ENCODE measurements at places on chromosomes 7 and 10.

DNA sequence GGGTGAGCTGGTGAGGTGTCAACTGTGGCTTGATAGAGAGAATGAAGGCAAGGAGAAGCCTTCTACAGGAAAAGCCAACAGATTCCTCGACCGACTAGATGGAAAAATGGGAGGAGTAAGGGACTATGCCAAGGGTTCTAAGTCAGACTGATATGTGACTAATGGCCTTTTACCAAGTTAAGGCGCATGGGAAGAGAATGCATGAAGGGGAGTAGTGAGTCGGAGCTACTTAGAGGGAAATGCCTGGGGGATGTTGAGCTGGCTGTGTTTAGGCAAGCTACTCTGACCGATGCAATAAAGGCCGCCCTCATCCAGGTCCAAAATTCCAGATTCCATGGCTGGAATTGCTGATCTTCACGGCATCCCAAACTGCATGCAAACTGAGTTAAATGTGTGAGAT is 48.2 kb downstream of the APBB1IP start:
- DNase-seq = no peak

- no peak for DNase-seq
Observed at GRCh38 chr7:113339661-113340060, 221.3 kb upstream of the SMIM30 start.

- no peak for DNase-seq
Observed at GRCh38 chr7:8217200-8218068, 44.5 kb downstream of the ICA1 start.

DNA sequence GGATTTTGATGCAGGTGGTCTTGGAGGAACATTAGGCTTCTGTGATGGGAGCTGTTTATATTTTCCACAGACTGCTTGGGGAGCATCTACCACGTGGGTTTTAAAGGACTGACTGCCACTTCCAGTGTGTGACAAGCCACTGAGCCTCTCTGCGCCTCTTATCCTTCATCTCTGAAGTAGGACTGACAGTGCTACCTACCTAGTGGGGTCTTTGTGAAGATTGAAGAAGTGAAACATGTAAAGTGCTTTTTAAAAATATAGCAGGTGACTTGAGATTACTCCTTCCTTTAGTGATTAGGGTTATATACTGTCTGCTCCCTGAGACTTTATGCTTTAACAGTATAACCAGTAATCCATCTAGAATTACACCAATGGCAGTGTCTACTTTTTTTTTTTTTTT is 29.9 kb downstream of the NKX2-3 start:
- no peak for DNase-seq

- DNase-seq = no peak
Observed at GRCh38 chr7:93258661-93259060, 26.5 kb downstream of the VPS50 start.

DNA sequence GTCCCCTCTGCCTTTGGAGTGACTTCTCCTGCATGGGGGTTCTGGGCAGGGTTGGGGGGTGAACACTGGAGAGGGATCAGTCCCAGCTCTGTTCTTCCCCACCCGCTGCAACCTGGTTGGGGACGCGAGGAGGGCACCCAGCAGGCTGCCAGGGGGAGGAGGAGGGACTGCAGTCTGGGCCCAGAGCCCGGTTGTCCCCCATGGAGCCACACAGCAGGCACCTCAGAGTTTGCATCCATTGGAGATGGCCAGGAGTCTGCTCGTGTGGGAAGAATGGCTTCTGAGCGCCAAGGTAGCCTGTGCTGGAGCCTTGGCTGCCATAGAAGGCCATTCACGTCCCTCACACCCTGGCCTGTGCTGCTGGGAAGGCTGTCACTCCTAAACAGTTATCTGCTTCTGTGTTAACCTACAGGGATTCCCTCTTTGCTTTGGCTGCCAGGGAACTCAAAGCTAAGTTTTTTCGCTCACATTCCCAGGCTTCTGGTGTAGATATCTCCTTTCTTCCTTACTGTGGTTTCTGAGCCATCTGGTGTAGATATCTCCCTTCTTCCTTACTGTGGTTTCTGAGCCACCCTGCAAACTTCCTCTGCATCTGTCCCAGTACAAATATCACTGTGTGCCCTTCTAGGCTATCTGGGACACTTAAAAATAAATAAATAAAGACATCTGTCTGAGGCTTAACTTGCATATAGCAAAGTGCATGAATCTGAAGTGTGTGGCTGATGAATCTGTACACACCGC is 133.7 kb downstream of the LHPP start:
- no peak for DNase-seq

- DNase-seq = no peak
Observed at GRCh38 chr7:101754424-101755159, 62.8 kb upstream of the CUX1 start.

- DNase-seq = no peak
Observed at GRCh38 chr10:131997366-131998049, 15.8 kb upstream of the BNIP3 start.

DNA sequence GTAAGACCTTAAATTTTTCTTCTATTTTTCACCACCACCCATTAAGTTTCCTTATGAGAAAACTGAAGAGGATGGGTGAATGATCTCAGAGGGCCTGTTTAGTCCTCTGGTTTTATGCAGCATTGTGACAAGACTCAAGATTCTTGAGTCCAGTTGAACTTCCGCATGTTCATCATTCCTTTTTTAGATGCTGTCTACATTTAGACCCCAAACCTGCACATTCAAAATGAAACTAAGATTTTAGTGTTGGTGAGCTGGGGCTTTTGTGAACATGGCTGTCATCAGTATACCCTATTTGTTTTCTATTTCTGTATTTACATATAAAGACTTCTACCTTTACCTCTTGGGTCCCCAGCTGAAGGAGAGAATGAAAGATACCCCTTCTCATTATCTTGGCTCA is 31.1 kb downstream of the NET1 start:
- no peak for DNase-seq

GRCh38 chr7:38127216-38128207 is 50.5 kb upstream of the STARD3NL start:
- DNase-seq = no peak

DNA sequence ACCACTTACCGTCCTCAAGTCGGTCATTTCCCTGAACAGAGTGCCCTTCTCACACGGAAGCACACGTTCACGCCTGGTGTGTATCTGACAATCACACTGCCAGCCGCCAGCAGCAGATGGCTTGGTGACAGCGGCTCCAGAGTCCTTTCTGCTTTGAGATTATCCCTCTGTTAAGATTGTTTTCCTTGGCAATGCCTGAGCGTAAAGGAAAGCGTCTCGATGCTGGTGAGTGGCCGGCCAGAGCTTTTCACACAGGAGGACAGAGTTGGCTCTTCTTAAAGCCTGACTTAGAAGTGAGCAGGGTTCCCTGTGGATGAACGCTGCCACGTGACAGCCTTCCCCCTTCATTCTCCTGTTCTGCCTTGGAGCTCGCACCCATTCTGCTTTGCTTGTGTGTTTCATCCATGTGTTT is 22.1 kb upstream of the PRKAR1B start:
- no peak for DNase-seq

Data from activated naive CD8-positive, alpha-beta T cell treated with anti-CD3 and anti-CD28 coated beads, Interleukin-2, amount 50 U/mL, for 16 hours (primary cell).